ENCODE measurements at places on chromosomes 1 and 21.

DNA sequence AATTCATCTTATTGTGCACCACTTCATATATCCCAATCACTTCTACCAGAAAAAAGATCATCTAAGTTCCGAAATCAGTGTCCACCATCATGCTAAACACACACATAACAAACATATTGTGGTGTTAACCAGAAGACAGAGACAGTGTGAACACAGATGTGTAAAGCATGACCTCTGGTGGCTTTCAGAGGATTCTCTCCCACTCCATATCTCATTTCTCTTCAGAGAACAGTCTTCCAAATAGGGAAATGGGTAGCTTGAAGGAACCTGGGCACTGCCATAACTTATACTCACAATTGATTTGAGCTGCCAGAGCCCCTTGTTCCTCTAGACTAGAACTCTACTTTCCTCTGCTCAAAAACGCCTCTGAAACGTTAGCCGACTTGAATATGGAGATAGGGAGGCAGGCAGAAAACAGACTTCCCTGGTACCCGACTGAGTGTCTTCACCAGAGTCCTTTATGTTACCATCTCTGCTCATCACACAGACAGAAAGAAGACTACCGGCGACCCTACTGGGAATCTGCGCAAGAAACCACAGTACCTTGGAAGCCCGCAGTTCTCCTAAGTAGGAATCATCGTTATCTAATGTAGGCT is 1.8 kb upstream of the ELAPOR1 start:
- DNase-seq = no peak

GRCh38 chr21:38675182-38675824 is 130.4 kb upstream of the ETS2 start:
- no peak for DNase-seq

- no peak for DNase-seq
These were observed 231.3 kb downstream of the SETD4 start for GRCh38 chr21:35829067-35829466.

- no peak for DNase-seq
These were observed 24.9 kb downstream of the DIP2A start for GRCh38 chr21:46483300-46484295.

- no peak for DNase-seq
These were observed 28.6 kb upstream of the PIGC start for GRCh38 chr1:172472495-172472894.

DNA sequence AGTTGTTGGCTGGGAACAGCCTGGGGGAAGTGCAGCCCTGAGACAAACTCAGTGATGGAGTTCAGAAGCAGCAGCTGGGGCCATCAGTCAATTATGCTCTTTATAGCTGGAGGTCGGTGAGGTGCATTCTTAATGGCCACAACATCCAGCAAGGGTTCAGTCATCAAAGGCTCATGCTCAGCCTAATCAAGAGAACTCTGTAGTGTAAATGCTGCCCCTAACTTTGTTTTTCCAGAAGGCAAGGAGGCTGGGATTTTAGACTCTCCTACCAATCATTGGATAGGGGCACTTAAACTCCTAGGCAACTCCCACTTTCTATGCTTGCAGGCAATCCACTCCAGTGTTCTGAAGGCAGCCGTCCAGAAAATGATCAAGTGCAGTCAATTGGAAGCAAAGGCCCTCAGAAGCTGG is 15.0 kb upstream of the RGS4 start:
- peak; percentile 71 for DNase-seq

- no peak for DNase-seq
These were observed 49.6 kb upstream of the IRF2BP2 start for GRCh38 chr1:234659538-234659937.

- DNase-seq = no peak
These were observed 44.9 kb downstream of the EVA1C start for GRCh38 chr21:32457360-32457840.

DNA sequence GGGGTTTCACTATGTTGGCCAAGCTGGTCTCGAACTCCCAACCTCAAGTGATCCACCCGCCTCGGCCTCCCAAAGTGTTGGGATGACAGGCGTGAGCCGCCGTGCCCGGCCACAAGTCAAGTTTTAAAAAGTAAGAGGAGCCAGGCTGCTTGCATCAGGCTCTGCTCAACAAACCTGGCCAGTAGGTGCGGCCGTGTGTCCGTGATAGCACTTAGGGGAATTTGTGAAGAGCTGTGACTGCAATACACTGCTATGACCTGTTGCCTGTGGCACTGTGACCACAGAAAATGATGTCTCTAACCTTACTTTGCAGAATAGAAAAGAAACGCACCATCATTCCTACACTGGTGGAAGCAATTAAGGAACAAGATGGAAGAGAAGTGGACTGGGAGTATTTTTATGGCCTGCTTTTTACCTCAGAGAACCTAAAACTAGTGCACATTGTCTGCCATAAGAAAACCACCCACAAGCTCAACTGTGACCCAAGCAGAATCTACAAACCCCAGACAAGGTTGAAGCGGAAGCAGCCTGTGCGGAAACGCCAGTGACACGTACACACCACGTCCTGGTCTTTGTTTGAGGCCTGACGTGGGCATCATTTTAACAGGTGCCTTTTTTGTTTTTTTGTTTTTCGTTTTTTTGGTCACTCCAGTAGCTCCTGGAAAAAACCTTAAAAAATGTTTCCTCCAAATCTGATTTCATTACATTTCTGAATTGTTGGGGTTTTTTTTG is 16.7 kb downstream of the C1orf174 start:
- no peak for DNase-seq

- DNase-seq = no peak
These were observed 103.8 kb downstream of the ADARB1 start for GRCh38 chr21:45178070-45178608.

GRCh38 chr1:241734533-241734932 is 82.5 kb downstream of the WDR64 start:
- no peak for DNase-seq

- no peak for DNase-seq
These were observed 4.9 kb upstream of the MAPKAPK2 start for GRCh38 chr1:206679738-206680211.

GRCh38 chr1:153527023-153527682 is 8.6 kb downstream of the S100A6 start:
- no peak for DNase-seq

GRCh38 chr1:7341145-7341905 is 429.8 kb upstream of the VAMP3 start:
- no peak for DNase-seq

DNA sequence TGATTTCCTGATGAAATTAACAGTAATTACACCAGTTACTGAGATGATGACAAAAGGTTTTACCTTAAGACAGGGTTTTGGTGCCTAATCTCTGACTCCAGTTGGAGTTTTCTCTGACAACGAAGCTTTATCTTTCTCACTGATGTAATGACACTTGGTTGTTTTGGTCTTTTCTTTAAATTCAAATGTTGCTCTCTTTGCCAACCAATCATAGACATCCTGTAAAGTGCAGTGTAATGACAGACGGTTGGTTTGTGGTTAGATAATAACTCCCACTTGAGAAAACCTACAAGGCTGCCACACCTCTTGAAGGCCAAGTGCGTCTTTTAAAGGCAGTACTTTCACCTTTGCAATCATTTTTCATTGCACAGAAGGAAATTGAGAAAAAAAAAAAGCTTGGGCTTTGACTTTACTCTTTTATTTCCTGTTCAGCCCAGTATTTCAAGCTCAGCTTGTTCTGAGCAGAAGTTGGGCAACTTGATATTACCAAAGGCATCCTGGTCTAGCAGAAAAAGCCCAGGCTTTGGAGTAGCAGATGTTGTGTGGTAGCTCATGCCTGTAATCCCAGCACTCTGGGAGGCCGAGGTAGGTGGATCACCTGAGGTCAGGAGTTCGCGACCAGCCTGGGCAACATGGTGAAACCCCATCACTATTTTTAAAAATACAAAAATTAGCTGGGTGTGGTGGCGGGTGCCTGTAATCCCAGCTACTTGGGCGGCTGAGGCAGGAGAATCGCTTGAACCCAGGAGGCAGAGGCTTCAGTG is 14.9 kb downstream of the PDIK1L start:
- no peak for DNase-seq

- no peak for DNase-seq
These were observed 357.2 kb downstream of the MATN1 start for GRCh38 chr1:30366199-30366598.

DNA sequence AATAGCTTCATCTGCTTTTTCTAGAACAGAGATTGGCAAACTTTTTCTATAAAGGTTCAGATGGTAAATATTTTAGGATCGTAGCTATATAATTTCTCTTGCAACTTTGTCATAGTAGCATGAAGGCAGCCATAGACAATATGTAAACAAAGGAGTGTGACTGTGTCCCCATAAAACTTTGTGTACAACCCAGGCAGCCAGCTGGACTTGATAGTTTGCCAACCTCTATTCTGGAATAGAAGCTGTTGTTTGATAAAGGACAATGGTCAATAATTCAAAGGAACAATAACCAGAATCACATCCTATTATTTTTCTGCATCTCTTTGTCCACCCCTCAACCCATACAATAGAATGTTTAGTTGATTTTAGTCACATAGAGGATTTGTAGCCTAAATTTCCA is 286.7 kb downstream of the LMX1A start:
- DNase-seq = no peak

DNA sequence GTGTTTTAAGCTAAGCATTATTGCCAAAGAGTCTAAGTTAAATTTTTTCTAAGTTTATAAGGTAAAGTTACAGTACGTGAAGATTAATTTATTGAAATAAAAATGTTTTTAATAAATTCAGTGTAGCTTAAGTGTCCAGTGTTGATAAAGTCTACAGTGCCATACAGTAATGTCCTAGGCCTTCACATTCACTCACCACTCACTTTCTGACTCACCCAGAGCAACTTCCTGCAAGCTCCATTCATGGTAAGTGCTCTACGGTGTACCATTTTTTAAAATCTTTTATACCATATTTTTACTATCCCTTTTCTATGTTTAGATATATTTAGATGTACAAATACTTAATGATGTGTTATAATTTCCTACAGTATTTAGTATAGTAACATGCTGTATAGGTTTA is 173.2 kb downstream of the CACNA1E start:
- DNase-seq = no peak

DNA sequence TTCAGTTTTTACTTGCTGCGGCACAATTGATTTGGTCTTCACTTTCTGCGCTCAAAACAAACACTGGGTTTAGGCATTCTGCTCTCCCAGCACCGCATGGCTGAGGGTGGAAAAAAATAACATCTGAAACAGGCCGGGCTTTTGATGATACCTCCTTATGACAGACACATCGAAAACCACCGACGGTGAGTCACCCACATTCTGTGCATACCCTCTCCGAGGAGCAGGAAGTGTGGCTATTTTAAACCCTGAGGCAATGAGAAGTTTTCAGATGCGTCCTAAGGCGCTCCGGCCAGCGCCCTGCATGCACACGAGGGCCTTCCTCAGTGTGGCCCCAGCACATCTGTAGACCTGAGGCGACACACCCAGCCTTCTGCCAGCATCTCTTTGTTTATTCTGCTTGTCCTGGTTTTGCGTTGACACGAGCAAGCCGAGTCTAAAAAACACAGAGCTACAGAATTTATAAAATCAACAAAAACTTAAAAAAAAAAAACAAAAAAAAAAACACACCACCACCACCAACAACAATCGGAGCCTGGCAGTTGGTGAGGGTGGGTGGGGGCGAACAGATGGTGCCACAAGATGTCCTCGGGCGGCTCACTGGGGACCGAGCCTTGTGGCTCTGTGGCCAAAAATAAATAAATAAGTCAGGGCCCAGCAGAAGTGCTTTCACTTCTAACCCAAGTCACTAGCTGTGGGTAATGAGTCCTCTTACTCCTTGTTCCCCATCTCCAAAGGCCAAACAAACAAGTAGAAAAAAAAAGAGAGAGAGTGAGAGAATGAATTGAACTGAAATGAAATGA is 162.6 kb upstream of the IRF2BP2 start:
- DNase-seq = no peak

GRCh38 chr21:33732038-33732437 is 89.7 kb downstream of the ITSN1 start:
- DNase-seq = no peak

GRCh38 chr1:13813398-13814012 is 113.5 kb downstream of the PRDM2 start:
- peak; percentile 64 for DNase-seq

GRCh38 chr1:9120312-9120958 is 8.5 kb downstream of the GPR157 start:
- DNase-seq = no peak

DNA sequence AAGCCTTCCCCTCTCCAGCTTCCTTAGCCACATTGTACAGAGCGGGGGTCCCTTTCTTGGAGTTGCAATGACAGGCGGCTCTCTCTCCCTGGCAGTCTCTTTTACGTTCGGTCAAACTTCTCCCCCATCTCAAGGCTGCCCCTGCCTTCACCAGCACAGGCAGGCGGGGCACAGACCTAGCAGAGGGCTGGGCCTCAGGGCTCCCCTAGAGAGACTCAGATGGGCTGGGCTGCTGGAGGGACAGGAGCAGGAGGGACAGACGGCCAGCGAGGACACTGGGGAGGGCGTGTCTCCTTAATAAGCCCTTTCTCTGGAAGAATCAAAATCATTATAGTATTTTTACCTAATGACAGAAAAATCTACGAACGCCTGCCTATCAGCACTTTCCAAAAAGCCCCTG is 79.6 kb downstream of the CASZ1 start:
- DNase-seq = peak; percentile 54

All from retina (tissue), 1 donor.